ENCODE measurements at places on chromosomes 5 and 9.

DNA sequence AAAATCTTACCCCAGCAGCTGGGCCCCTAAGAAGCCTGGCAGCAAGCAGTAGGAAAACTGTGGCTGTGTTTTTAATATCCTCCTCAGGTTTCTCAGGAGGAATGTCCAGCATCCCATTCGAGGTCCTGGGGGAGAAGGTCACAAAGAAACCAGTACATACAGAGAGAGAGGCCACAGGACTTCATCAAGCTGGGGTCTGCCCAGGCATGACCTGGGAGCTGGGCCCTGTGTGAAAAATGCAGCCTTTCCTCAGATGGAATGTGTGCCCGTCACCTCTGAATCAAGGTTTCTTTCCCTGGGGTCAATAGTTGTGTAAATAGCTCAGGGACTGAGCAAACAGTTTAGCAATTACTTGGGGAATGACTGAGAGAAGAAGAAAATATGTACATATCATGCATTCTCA, 33.9 kb upstream of the RAD23B start:
- no peak for DNase-seq

GRCh38 chr5:6280425-6281100, 97.8 kb downstream of the MED10 start:
- DNase-seq = no peak

- peak; percentile 6 for DNase-seq
Observed at GRCh38 chr9:137382444-137383080, 40.4 kb downstream of the EXD3 start.

DNA sequence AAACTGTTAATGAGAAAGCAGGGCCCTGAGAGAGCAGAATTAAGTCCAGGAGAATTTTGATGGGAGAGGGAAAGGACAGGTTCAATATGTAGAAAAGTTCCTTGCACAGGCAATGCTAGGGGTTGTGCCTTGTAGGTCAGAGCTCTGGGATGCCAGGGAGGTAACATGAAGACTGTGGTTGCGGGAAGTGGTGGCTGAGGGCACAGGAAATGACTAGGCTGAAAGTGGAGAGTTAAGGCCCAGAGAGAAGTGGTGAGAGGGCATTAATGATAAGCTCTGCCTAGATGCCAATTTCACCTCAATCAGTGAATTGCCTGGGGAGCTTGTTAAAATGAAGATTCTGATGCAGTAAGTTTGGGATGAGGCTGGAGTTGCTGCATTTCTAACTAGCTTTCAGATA, 31.5 kb upstream of the PPP3R2 start:
- DNase-seq = no peak

DNA sequence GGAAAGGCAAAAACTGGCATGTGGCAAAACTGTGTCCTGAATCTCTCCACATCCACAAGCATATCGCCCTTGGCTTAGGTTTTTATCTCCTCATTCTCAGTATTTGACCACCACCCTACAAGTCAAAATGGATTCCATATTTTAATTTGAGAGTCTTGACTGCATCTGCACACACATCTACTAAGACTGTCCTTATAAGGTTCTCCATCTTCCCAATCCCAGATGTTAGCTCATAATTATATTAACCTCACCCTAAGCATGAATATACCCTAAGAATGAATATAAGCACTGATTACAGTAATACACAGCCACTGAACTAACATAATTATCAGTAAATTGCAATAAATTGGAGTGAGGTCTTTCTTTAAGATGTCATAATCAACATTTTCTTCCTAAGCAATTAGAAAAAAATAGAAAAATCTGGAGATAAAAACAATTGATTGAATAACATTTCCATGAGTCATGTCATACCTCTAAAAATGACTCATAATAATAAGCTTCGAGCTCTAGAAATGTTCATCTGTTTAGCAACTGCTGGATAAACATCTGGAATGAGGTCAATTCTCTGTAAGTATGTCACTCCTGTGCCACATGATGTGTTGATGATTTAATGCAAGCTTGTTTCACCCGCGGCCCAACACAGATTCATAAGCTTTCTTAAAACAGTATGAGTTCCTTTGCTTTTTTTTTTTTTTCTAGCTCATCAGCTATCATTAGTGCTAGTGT, 39.9 kb upstream of the PAM start:
- DNase-seq = no peak

DNA sequence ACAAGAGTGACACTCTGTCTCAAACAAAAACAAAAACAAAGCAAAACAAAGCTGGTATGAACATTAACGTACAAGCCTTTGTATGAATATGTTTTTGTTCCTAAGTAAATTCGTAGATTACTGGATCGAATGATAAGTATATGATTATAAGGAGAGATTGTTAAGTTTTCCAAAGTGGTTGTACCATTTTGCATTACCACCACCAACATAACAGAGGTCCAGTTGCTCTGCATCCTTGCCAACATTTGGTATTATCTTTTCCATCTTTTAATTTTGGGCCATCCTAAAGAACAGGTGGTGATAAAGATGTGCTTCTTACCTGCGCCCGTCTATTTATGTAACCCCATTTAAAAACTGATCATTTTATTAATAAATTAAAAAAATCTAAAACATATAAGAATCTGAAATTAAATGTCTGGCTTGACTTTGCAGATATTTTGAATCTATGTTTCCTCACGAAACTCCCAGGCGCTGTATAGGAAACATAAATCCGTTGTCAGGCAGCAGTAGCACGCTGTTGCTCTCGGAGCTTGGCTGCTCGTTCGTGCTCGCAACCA, 593 bp upstream of the NAA35 start:
- DNase-seq = no peak

DNA sequence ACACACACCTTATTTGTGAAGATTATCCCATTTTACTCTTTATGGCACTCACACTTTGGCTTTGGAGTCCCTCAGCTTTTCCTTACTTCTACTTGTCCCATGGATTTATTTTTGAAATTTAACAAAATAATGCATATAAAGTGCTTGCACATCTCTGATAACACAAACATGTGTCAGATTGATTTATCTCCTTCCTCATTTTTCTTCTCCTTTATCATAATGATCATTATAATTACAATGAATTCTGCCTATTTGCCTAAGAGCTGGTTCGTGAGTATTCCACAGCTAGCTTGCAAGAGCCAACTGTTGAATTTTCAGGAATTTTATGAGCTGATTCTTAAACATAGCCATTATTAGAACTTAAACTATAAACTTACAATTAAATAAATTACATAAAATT, 347.7 kb downstream of the CHSY3 start:
- no peak for DNase-seq

GRCh38 chr9:5008202-5008601, 23.1 kb downstream of the JAK2 start:
- DNase-seq = no peak

DNA sequence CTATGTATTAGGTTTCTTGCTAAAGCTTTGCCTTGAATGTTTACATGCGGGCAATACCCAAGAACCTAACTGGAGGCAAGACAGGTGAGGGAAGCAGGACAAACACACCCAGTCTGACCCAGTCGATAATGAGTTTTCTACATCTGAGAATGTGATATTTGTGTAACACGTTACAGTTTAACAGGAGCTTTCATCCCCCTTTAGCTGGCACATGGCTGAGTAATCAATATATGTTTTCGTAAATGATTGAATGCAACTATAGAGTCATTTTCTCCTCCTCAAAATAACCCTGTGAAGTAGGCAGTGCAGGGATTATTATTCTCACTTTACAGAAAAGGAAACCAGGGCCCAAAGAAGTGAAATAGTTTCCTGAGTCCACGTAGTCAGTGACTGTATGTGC, 84.7 kb upstream of the HTR4 start:
- no peak for DNase-seq

GRCh38 chr9:123584202-123585176, 228.5 kb downstream of the CRB2 start:
- DNase-seq = no peak

DNA sequence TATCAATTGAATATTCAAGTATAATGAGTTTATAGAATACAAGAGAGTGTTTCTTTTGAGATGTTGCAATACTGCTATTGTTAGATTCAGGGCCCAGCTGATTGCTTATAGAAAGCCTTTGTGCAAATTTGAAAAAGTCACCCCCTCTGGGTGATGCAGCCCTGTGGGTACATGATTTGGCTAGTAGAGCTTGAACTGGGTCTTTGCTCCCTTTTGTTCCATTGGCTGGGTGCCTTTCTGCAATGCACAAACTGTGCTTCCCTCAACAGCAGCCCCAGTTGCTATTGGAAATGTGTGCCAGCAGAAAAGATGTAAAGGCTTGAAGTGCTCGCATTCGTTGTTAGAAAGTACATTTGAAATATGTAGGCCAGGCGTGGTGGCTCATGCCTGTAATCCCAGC, 61.8 kb upstream of the CEMIP2 start:
- no peak for DNase-seq

GRCh38 chr9:94602666-94603065, 9.0 kb upstream of the FBP2 start:
- no peak for DNase-seq

GRCh38 chr5:83199126-83199525, 121.8 kb downstream of the XRCC4 start:
- no peak for DNase-seq

DNA sequence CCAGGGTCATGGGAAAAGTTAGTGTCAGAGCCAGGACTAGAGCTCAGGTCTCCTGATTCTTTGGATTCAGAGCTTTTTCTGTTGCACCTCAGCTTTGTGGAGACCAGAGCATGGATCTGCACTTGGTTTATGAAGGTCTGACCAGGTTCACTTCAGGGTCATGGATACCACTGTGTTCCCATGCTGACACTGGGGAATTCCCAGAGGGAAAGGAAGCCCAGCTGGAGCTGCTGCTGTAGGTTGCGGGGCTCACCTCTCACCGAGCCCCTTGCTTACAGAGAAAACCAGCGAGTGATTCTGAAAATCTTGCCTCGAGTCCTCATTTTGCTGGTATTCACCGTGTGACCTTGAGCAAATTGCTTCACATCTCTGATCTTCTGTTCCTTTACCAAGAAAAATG, 83.0 kb downstream of the RGS3 start:
- no peak for DNase-seq

DNA sequence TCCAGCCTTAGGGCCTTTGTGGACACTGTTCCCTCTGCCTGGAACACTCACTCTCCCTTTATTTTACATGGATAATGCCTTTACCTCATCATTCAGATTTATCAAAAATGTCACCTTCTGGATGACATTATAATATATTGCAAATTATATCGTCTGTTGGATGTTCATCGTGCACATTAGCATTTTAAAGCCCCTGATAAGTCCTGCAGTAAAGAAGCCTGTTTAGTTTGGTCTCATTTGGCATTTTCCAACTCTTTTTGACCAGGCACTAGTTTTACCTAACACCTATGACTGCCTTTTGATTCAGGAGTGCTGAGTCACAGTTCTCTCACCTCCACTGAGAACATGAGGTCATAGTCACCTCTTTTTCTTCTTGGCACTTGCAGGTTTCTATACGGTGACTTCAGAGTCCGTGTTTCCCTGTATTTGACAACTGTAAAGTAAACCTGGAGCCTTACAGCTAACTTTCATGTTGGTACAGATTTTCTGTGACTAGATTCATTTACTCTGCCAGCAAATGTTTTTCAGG, 57.7 kb upstream of the STC2 start:
- DNase-seq = no peak

DNA sequence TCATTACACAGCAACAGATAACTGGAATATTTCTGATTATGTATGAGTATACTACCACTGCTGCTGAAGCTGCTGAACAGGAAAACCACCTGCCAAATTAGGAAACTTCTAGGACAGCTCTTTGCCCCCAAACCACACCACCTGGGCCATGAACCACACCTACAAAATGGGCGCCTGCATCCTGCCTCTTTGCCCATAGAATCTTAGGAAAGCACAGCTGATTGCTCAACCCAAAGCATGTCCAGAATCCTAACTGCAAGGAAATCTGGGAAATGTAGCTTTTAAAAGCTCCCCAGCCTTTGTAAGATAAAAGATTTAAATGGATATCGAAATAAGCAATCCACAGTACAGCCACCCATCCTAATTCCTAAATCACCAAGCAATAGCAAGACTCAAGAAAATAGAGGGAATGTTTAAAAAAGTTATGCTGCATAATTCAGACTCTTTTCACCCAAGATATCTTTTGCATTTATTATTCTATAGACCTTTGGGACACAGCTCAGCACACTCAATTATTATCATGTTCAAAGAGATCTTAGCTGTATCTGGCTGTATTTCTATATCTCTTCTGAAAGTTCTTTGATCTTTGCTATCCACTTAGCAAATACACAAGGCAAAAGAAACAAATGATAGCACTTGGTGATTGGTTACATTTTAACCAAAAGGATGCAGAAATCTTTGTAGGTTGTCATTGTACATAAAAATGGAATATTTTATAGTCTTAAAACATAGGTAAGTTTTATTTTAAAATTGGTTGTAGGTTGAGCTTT, 6.8 kb upstream of the C9orf152 start:
- no peak for DNase-seq

- no peak for DNase-seq
Observed at GRCh38 chr9:129995409-129996160, 47.4 kb downstream of the FNBP1 start.

DNA sequence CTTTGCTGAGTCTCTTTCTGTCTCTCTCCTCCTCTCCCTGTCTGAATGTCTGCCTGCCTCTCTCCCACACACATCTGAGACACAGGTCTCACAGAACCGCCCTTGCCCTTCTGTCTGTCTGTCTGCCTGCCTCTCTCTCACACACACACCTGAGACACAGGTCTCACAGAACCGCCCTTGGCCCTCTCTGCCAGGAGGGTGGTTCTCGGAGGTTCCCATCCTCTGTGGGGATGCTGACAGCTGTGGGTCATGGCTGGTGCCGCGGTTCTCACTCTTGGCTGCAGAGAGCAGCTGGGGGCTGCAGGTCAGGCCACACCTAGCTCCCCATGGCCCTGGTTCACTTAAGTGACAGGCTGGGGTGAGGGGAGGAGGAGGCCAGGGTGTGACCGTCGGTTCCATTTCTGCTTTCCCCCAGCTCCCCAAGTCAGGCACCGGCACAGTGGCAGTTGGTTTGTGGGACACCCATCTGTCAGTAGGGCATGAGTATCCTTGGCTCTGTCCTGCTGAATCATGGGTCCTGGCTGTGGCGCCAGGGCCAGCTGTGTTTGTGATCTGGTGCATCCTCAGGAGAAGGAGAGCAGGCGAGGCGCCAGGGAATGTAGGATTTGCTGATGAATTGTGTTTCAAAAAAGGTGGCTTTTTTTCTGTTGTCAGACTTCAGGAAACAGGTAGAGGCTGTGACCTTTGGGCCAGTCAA, 42.3 kb upstream of the CLPTM1L start:
- no peak for DNase-seq

Data from WERI-Rb-1 (cell line).